AG04449 (cell line): ENCODE measurements at places on chromosomes 2 and 18.

DNA sequence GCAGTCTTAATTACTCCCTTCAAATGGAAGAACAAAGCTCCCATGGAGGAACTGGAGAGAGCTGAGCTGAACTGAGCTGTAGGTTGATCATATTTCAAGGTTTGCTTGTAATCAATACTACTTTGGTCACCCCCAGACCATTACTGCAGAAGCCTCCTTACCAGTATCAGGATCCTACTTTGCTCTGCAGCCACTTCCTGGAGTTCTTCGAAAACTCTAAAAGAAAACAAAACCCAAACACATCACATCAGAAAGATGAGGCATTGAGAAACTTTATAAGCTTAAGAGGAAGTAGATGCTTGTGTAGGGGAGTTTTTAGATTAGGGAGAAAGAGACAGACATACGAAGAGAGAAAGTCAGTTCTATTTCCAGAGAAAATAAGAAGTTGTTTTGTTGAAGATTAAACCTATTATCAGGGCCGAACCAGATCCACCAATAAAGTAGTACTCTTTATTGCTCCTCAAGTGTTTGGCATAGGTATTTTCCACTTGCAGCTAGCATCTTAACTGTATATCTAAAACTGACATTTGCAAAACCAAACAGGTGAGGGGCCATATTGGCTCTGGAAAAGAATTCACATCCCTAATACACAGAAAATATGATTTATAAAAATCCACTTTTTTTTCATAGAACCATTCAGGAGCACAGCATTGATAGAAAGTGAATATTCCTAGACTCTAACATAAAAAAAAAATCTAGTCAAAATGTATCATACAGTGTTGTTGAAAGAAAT lies 166.9 kb upstream of the KLF7 start:
- DNase-seq = no peak

- no peak for DNase-seq
These were observed 103.9 kb downstream of the TTC32 start for GRCh38 chr2:19797871-19798270.

DNA sequence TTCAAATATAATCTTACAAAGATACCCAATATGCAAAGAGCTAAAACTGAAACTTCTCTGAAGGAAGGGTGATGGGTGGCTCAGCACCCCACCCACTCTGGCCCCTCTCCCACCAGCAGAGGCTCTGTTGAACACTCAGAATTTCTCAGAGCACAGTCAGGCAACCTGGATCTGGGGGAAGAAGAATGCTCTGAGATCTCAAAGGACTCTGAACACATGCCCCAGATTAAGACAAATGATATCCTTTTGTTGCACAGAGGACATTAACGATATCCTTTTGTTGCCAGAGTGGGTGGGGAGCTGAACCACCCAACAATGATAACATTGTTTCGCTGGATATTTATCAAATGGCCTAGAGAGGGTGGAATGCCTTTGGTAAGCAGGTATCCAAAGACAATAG lies 104.8 kb downstream of the LBH start:
- DNase-seq = no peak

DNA sequence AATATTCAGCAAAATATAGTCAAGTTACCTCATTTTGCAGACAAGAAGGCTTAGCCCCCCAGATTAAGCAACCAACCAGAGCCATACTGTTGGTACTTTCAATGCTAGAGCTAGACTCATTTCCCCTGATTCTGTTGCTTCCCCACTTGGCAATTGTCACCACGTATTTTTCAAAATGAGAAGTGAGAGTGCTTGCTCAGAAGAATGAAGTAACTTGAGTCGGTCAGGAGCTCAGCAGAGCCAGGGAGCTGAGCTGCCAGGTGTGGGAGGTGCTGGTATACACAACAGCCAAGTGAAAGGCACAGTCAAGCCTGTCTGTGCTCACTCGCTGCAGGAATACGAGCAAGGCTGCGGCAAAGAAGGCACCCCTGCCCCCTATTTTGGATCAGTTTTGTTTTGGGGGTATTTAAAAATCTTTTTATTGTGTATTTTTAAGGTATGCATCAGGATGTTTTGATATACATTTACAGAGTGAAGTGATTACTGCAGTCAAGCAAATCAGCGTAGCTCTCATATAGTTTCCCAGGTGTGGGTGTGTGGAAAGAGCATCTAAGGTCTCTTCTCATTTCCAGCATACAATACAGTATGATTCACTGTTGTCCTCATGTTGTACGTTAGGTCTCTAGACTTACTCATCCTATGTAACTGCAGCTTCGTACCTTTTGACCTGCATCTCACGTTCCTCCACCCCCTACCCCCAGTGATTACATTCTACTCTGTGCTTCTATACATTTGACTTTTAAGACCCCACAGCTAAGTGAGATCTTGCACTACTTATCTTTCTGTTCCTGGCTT lies 62.4 kb downstream of the MRPS9 start:
- DNase-seq = no peak

- DNase-seq = no peak
These were observed 23.5 kb downstream of the C1D start for GRCh38 chr2:68039317-68039716.

GRCh38 chr2:180077295-180077906 lies 70.3 kb upstream of the CWC22 start:
- no peak for DNase-seq

DNA sequence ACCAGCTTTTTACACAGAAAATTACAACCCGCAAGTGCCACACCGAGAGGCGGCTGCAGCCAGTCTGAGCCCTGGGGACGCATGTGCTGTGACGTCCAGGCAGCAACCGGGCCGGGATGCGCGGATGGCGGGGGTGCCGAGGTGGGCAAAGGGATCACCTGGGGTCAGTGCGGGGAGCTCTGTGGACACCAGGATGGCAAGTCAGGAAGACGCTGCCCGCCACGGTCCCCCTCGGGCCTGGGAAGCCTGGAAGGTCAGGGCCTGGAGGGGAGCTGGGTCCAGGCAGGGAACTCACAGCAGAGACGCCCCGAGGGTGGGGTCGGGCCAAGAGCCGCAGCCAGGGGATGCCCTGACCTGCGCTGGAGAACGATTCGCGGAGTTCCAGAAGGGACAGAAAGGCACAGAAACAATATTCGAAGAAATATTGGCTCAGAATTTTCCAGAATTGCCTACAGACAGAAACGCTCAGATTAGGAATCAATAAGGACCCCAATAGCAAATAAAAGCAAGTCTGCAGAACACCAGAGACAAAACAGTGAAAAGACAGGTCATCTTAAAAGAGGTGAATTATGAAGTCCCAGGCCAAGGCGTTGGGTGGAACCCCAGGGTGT lies 11.7 kb upstream of the KIF1A start:
- no peak for DNase-seq

GRCh38 chr18:3463051-3463450 lies 13.1 kb downstream of the TGIF1 start:
- no peak for DNase-seq

- DNase-seq = no peak
These were observed at the start of gene ZEB2 for GRCh38 chr2:144519934-144520731. TSS of gene ZEB2 (minus strand) at chr2:144520119. CDS start at chr2:144517350, 2,769 bp downstream.

- DNase-seq = no peak
These were observed 11.6 kb upstream of the TNP1 start for GRCh38 chr2:216871333-216871934.

- no peak for DNase-seq
These were observed 15.2 kb downstream of the SMAD2 start for GRCh38 chr18:47915229-47915628.

GRCh38 chr2:40434731-40435271 lies 17.1 kb downstream of the SLC8A1 start:
- DNase-seq = peak; percentile 87

DNA sequence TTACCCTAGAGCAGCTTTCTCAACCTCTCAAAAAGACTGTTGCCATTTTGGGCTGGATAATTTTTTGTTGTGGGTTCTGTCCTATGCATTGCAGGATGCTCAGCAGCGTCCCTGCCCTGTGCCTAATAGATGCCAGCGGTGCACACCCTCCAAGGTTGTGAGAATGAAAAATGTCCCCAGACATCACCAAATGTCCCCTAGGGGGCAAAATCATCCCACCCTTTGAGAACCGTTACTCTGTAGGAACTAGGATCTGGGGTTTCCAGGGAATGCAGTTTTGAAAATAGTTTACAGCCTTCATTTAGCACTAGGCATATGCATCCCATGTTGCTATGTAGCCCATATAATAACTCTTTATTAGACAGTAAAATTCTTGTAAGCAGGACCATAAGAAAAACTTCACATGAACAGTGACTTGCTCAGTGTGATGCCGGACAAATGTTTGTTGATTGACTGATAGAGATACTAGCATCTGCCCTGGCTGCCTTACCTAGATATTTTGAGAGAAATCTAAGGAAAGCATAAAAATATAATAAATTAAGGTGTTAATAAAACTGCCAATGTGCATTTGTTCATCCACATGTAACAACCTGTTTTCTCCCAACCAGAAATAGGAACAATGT lies 79.2 kb upstream of the EPC2 start:
- no peak for DNase-seq

DNA sequence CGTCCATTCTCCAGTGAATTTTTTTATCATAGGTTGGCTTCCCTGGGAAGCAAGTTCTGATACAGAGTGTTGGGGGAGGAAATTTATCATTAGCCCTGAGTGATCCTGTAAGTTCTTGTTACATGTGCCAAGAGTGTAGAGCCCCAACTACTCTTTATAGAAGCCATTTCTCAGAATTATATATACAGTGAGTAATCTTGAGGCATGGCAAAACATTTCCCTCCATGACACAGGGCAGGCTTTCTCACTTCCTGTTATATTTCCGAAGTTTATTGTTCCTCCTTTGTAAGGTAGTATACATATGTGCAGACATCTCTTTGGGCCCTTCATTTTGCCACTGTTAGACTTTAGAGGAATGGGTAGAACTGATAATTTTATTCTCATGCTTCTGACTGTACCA lies 484.7 kb upstream of the NRXN1 start:
- no peak for DNase-seq

- no peak for DNase-seq
These were observed 6.9 kb upstream of the RAB17 start for GRCh38 chr2:237597196-237598145.

DNA sequence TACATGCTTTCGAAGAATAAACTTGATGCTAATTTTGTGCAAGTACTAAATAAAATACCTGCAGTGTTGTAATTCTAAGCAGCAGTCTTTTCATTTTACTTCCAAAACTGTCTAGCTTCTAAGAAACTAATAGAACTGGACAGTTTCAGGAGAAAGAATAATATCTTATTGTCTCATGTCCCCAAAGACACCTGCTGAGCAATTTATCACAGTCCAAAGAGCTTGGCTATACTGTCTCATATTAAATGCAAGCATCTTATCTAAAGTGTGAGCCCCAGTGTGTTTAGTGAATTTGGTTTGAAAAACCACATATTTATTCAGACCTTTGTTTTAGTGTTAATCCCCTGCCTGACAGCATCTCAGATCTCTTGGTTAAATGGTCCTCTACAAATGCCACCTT lies 374.3 kb downstream of the TMX3 start:
- DNase-seq = no peak

GRCh38 chr2:55153584-55154299 lies 78.4 kb downstream of the CLHC1 start:
- DNase-seq = no peak

DNA sequence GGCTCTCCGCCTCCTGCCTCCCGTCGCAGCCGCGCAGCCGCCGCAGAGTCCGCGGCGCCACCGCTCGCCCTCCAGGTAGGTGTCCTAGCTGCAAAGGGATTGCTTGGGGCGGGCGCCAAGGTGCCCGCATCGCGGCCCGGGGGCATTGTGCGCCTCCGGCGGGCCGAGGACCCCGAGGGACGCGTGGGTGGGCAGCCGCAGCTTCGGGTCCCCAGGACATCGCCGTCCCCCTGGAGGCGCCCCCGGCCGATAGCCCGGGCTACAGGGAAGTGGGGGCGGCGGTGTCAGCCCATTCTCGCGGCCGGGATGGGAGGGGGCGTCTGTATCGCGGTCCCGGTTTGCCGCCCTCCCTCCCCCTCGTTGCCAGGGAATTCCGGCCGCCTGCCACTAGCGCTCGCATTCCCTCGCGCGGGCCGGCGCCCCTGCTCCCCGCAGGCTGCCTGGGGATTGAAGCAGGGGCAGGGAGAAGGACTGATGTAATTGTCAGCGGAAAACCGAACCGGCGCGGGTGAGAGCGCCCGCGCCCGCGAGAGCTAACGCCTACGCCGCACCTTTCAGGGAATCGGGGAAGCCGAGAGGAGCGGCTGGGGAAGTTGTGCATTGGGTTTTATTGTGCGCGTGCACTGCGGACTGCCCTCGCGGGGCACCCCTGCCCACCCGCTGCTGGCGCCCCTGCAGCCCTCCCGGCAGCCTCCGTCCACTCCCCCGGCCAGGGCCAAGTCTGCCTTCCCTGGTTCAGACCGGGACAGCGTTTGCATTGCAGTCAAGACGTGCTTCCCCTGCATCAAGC lies 483 bp downstream of the OSBPL6 start:
- no peak for DNase-seq

- no peak for DNase-seq
These were observed 55.9 kb downstream of the UNC50 start for GRCh38 chr2:98664323-98664722.

- no peak for DNase-seq
These were observed 146.8 kb downstream of the RBM43 start for GRCh38 chr2:151114874-151115273.

- no peak for DNase-seq
These were observed 60.7 kb downstream of the ADI1 start for GRCh38 chr2:3458396-3459184.

- DNase-seq = no peak
These were observed 533.8 kb upstream of the ACVR2A start for GRCh38 chr2:147311058-147311430.

DNA sequence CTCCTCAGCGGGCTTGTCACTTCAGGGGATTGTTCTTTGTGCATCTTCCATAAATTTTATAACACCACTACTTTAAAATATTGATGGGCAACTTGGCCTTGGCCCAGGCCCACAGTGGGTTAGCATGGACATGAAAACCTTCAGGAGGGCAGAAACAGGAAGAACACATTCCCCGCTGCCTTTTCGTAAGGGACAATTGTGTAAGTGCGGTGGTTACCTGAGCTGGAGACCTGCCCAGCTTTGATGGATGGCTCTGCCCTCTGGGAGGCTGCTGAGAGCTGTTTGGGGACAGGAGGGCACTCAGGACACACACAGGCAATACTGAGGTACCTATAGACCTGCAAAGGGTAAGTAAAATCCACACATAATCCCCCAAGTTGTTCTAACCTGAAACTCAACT lies 46.8 kb downstream of the FECH start:
- no peak for DNase-seq

DNA sequence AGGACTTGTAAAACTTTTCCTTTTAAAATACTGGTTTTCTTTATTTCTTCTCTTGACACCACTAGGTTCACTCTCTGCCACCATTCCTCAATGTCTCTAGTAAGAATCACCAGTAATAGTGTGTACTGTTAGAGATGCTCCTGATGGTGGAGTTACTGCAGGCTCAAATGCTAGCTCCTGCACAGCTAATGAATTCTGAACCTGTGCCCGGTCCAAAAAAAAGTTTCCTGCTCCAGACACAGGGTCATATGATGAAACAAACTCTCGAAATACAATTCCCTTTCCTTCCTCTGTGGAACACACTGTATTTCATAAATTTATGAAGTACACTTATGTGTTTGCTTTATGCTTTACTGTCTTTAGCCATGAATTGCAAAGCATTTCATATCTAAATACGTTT lies 19.2 kb downstream of the PMS1 start:
- DNase-seq = no peak

- DNase-seq = no peak
These were observed 14.8 kb upstream of the CNDP1 start for GRCh38 chr18:74519320-74520095.

GRCh38 chr2:189783451-189783926 lies 650 bp downstream of the ORMDL1 start:
- DNase-seq = no peak

GRCh38 chr18:52237551-52237950 lies 102.4 kb upstream of the DCC start:
- DNase-seq = no peak

GRCh38 chr2:241577413-241578122 lies 19.0 kb downstream of the BOK start:
- no peak for DNase-seq
